ENCODE measurements at places on chromosomes 7 and 10.

DNA sequence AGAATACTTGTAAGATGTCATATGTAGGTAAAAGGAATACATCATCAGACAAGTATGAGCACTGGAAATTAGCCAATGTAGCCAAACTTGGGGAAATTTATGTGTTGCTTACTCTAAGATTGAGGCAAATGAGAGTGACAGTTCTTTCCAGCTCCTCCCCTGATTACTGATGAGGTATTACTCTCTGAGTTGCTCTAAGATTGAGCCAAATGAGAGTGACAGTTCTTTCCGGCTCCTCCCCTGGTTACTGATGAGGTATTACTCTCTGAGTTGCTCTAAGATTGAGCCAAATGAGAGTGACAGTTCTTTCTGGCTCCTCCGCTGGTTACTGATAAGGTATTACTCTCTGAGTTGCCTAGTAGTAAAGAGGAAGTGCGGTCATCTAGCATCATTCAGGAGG lies 435.8 kb downstream of the NRG3 start:
- no peak for DNase-seq

- DNase-seq: no peak
These were observed 75.2 kb downstream of the CLEC2L start for GRCh38 chr7:139598642-139599041.

GRCh38 chr7:152899548-152900109 lies 140.1 kb downstream of the ACTR3B start:
- DNase-seq: no peak

GRCh38 chr7:43758822-43759683 lies 573 bp downstream of the BLVRA start:
- DNase-seq: peak; percentile 83

DNA sequence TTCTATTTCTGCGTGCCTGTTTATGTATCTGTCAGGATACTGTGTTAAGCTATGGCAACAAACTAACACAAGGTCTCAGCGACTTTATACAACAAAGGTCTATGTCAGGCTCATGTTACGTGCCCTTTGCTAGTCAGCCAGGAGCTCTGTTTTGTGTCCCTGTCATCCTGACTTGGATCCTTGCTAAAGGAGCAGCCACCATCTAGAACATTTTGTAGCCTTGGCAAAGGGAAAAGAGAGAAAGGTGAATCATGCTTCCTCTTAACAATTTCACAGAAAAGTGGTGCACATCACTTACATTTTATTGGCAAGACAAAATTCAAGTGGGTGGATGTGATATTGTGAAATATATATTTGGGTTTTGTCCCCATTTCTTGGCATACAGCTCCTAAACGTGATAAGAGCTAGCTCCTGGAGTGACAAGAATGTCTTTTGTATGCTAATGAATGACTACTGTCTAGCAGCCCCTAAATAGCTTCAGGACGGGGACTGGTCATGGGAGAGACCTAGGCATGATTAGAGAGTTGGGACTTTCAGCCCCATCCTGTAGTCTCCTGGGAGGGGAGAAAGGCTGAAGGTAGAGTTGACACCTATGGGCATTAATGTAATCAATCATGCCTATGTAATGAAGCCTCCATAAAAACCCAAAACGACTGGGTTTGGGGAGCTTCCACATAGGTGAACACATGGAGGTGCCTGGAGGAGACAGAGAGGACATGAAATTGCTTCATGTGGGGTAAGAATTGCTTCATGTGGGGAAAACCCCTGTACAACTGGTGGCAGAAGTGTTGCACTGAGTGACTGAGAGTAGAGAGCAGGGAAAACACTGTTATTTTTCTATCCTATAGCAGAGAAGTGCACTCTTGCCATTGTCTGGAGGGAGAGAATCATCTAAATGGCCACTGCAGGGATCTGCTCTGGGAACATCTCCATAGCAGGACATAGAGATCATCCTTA lies 33.0 kb downstream of the MRPL32 start:
- DNase-seq: peak; percentile 13

- no peak for DNase-seq
These were observed 74.7 kb upstream of the FZD8 start for GRCh38 chr10:35716776-35717175.

Data from suppressor macrophage treated with lipopolysaccharide for 4 hours (primary cell).